ENCODE measurements at places on chromosomes 12 and 14.

DNA sequence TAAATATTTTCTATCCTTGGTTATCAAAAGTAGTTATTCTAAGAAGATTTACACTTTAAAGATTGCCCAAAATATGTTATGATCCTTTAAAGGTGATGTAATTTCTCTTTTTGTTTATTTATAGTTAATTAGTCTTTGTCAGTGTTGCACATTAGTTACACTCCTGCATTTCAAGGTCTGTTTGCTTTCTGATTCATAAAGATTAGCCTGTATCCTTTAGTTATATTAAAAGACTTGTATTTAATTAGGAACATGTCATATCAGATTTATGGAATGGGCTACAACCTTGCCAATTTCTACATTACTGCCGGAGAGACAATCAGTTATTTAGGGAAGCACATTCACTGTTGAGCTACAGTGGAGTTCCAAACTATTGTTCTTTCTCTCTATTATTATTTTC, 3.5 kb downstream of the EPYC start:
- DNase-seq, result no peak

- DNase-seq, result no peak
Measured at GRCh38 chr12:130161261-130162243, 712 bp upstream of the FZD10 start.

- DNase-seq, result peak; percentile 57
Measured at GRCh38 chr12:120944645-120945217, 33.6 kb upstream of the HNF1A start.

DNA sequence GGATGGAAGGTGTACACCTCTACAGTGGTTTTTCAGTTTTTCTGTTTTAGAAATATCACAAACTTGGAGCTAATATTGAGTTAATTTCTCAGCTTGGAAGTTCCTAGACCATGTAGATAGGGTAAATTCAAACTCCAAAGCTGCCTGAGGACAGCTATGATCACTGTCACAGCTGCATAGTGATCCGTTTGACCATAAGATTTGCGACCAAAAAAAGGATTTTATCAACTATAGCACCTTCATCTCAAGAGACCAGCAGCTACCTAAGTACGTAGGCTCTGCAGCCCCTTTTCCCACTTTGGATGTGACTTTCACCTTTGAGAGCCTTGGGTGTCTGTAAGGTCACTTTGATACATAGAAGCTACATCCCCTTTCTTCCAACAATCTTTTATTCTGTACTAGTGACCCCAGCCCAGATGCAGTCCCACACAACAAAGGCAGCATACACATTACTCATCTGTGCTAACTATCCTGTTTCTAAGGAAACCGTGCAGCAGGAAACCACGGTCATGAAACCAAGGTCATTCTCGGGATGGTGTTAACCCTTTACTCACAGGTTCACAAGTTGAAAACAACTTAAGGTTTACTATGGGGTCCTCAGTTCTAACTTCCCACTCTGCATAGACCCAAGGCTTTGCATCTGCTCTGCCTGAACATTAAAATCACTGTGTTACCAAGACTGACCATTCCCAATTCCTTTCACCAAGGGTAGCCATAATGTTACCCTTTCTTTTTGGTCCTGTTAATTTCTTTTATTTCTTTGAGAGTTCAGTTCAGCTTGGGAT, 75.4 kb downstream of the IFT81 start:
- DNase-seq, result no peak

GRCh38 chr12:121729021-121729420, 16.5 kb downstream of the TMEM120B start:
- no peak for DNase-seq

GRCh38 chr12:4555804-4556203, 6.2 kb upstream of the DYRK4 start:
- no peak for DNase-seq

GRCh38 chr12:57175428-57176138, 28.2 kb upstream of the LRP1-AS start:
- DNase-seq, result peak; percentile 57

DNA sequence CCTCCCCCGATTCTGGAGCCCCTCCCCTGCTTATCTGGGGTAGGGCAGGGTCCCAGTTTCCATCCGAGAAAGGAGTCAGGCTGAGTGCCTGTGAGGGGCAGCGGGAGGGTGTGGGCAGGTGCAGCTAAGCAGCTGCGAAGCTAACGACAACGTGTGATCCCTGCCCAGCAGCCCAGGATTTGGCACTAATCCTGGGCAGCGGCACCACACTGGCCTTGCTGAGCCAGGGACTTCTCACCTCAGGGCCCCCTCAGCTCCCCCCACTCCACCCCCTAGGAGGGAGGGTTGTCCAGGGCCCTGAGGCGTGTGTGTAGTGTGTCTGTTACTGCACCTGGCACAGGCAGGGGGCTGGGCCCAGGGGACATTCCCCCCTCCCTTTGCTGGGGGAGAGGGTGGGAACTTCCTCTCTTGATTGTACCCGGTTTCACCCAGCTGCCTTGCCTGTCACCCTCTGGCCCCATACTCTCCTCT, 1.8 kb downstream of the SMIM41 start:
- DNase-seq, result no peak

DNA sequence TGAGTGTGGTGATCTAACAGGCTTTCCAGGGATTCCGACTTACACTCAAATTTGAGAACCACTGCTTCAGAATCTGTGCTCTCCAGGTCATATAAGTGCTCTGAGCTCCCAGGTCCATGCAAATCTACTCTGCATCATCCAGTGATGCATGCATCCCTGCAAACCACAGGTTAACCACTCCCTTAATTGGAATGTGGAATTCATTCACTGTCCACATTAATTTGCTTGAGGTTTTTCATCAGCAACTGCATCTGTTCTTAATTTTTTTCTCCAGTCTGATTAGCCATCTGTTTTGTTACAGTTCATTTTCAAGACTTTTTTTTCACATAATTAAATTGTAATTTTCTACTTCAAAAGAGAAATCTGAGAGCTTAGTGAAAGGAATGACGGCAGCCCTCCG, 43.4 kb upstream of the RIN3 start:
- DNase-seq, result no peak

DNA sequence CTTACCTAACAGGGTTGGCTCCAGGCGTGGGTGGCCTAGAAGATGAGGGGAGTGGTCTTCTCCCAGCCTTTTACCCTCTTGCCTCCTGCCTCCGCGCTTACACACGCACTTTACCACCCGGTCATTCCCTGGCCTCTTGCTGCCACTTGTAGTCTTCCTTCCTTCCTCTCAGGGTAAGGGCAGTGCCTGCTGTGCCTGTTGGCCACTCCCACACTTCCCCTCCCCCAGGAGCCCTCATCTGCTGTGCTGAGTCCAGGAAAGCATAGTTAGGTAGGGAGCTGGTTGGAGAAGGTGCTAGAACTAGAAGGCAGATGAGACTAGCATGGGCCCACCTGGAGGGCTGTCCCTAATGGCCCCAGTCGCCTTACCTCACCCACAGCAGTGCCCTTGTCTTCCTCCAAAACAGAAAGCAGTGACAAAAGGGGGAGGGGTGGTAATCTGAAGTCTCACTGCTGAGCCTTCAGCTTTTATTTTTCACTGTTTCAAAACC, 54.3 kb upstream of the SRSF5 start:
- no peak for DNase-seq
